Stimulated activated naive B cell treated with anti-CD40 and anti-IgM and Interleukin-4, amounts not matched to agents 10 μg/mL and 1 μg/mL and 100 μg/mL, for 72 hours (primary cell): ENCODE measurements at places on chromosomes 5 and 9.

DNA sequence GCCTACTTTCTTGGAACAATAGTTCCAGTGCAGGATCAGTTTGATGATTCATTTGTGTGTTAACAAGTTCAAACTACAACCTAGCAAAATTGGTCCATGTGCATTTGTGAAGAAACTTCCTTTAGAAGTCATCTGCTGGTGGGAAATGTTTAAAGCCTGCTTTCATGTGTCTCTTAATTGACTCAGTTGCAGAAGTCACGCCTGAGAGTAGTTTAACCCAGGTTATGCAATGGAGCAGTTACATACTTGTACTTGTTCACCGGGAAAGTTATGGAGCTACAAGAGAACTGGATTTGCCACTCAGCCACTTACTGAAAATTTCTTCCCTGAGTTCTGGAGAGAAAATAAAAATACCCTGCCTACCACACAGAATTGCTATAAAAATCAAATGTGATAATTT lies 1397.8 kb downstream of the PTPRD start:
- DNase-seq = no peak
- no peak overlapping the region for H3K27ac ChIP-seq
- no peaks in the 10 kb centered on the region for H3K4me1 ChIP-seq
- H3K27me3 ChIP-seq = no peaks in the 10 kb centered on the region
- no peaks in the 10 kb centered on the region for H3K36me3 ChIP-seq

GRCh38 chr9:112295174-112295573 lies 38.2 kb downstream of the PTBP3 start:
- H3K27ac ChIP-seq = no peak overlapping the region
- peaks cover 33% of the 10 kb centered on the region for H3K4me1 ChIP-seq
- no peak for DNase-seq
- peaks cover 50% of the 10 kb centered on the region for H3K36me3 ChIP-seq
- no peaks in the 10 kb centered on the region for H3K27me3 ChIP-seq

DNA sequence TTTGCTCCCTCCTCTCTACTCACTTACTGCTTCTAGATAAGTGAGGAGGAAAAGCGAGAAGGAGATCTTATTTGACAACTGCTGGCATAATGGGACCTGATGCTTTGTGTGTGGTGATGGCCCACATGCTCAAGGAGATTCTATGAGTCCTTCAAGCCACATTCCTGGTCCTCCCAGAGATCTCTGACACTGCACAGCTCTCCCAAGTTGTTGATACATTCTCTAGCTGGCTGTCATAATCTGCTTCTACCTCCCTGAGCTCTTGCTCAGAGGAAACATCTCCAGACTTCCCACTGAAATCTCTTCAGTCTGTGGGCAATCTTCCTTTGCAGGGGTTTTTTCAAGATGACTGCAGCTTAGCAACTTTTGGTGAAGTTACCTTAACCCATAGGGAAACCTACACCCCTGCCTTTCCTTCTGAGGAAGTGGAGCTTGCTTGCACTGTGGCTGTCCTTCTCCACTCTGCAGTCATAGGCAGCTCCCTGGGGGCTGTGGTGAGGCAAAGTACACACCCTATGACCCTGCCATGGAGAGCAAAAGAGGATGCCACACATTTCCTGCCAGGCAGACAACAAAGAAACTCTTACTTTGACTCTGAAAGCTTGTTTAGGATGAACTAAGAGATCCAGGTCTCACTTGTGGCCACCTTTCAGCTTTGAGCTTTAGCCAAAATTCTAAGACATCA lies 163.8 kb downstream of the TMEM38B start:
- peaks cover 4% of the 10 kb centered on the region for H3K36me3 ChIP-seq
- H3K4me3 ChIP-seq = no peak overlapping the region
- H3K27me3 ChIP-seq = no peaks in the 10 kb centered on the region
- H3K4me1 ChIP-seq = peaks cover 21% of the 10 kb centered on the region
- H3K27ac ChIP-seq = no peak overlapping the region

DNA sequence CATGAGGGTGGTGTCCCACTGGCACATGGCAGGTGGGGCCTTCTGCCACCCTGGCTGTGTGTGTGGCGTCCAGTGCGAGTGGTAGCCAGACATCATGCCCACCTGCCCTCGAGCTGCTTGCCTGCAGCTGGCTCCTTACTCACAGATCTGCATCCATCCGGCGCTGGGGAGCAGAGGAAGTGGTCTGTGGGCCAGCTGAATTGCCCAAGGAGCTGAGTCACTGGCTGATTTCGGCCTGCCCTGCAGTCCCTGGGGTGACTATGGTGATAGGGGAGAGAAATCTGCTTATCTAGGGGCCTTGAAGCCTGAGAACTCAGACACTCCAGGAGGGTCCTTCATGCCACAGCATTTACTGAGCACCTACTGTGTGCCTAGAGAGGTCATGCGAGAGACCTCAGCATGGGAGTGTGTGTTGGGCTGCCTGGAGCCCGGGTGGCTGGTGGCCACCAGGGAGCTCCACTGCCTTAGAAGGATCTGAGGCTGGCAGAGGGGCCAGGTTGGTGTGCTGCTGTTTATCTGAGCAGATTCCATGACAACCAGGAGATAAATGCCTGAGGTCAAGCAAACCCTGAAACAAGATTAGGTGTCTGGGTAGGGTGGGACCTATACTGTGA lies 57.1 kb downstream of the SLC22A5 start:
- peaks cover 13% of the 10 kb centered on the region for H3K36me3 ChIP-seq
- no peaks in the 10 kb centered on the region for H3K27me3 ChIP-seq
- H3K4me1 ChIP-seq = peaks cover 100% of the 10 kb centered on the region
- peak overlapping the region; percentile 48 for H3K4me3 ChIP-seq

GRCh38 chr9:70589571-70590314 lies 175.3 kb upstream of the KLF9 start:
- H3K4me3 ChIP-seq = no peak overlapping the region

DNA sequence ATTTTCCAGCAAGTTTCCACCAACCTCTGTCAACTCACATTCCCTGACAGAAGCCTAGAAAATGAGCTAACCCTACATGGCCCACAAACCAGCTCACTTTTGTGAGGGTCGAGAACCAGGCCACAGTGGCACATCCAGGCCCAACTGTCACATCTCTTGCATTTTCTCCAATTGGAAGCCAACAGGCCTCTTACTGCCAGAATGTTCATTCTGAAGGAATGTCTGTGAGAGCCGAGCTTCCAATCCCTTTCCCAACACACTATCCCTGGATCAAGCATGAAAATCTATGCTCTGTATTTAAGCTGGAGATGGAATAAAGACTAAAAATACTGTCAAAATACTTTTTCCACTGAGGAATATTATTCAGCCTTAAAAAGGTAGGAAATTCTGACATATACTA lies 20.0 kb downstream of the MARCHF3 start:
- H3K27me3 ChIP-seq = no peaks in the 10 kb centered on the region
- no peak overlapping the region for H3K4me3 ChIP-seq
- H3K27ac ChIP-seq = peak overlapping the region; percentile 62
- peaks cover 58% of the 10 kb centered on the region for H3K4me1 ChIP-seq
- H3K36me3 ChIP-seq = peaks cover 8% of the 10 kb centered on the region

GRCh38 chr9:6054280-6055099 lies 39.1 kb upstream of the RANBP6 start:
- no peak overlapping the region for H3K27ac ChIP-seq
- no peaks in the 10 kb centered on the region for H3K27me3 ChIP-seq
- no peaks in the 10 kb centered on the region for H3K36me3 ChIP-seq
- H3K4me1 ChIP-seq = peaks cover 18% of the 10 kb centered on the region

DNA sequence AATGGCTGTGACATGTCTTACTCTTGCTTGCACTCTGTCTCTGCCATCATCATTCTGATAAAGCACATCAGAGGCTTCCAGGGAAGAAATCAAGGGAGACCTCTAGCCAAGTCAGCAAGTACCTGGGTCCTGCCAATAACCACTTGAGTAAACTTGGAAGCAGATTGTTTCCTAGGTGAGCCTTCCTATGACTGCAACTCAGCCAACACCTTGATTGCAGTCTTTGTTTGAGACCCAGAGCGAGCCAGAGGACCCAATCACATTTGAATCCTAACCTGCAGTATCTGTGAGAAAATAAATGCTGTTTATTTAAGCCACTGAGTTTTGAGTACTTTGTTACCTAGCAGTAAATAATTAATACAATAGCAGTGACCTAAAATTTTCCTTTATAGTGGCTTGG lies 356.8 kb upstream of the CHD1 start:
- no peak for DNase-seq
- H3K4me3 ChIP-seq = no peak overlapping the region
- H3K27ac ChIP-seq = no peak overlapping the region
- H3K36me3 ChIP-seq = no peaks in the 10 kb centered on the region

- H3K4me3 ChIP-seq = no peak overlapping the region
- DNase-seq = no peak
- H3K27me3 ChIP-seq = peaks cover 5% of the 10 kb centered on the region
- peaks cover 60% of the 10 kb centered on the region for H3K4me1 ChIP-seq
- H3K27ac ChIP-seq = no peak overlapping the region
Measured at GRCh38 chr5:421287-421880, 21.6 kb upstream of the EXOC3 start.

DNA sequence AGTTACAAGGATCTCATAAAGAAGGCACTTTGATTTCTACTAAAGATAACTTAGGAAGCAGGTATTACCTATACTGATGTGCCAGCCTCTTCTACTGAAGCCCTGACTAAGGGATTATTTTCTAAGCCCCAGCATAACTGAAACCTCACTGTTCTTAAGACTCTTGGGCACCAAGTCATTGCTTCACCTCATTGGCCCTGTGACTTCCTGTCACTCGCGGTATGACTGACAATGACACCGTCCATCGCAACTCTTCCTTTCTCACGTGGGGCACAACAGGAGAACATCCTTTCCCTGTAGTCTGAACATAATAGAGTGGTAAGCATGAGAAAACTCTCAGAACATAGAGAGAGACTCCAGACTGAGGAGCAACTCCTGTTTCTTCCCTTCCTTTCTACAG lies 6.4 kb downstream of the OR2V2 start:
- no peak for DNase-seq
- peaks cover 48% of the 10 kb centered on the region for H3K27me3 ChIP-seq
- H3K27ac ChIP-seq = no peak overlapping the region

- H3K4me3 ChIP-seq = no peak overlapping the region
- H3K27me3 ChIP-seq = no peaks in the 10 kb centered on the region
- DNase-seq = no peak
- H3K4me1 ChIP-seq = no peaks in the 10 kb centered on the region
Measured at GRCh38 chr5:126471875-126472537, 48.8 kb downstream of the GRAMD2B start.

- no peak overlapping the region for H3K4me3 ChIP-seq
- H3K27me3 ChIP-seq = peaks cover 11% of the 10 kb centered on the region
- H3K36me3 ChIP-seq = peaks cover 2% of the 10 kb centered on the region
Measured at GRCh38 chr9:114921171-114921570, 9.2 kb downstream of the TNFSF8 start.

DNA sequence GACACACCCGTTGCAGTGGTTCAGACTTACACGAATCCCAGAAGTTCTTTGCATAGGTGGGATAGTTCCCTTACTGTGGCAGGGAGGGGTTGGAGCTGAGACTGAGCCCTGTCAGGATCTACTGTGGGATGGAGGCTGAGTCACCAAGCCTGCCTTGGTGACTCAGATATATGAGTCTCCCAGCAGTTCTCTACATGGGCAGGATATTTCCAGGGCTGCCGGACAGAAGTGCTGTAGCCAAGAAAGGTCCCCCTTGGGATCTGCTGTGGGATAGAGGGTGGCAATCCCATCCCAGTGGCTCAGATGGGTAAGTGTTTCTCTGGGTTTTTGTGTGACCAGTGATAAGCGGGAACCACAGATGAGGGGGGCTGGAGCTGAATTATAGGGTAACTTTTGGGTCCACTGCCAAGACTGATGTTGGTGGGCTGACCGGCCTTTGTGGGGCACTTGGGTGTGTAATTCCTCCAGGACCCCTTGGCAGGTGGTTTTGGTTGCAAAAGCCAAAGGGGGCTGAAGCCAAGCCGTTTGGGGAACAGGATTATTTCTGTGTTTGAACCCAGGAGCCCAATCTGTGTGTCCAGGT lies 18.7 kb downstream of the XRCC4 start:
- H3K27me3 ChIP-seq = no peaks in the 10 kb centered on the region
- DNase-seq = no peak
- no peak overlapping the region for H3K4me3 ChIP-seq
- H3K36me3 ChIP-seq = peaks cover 19% of the 10 kb centered on the region

- peaks cover 69% of the 10 kb centered on the region for H3K36me3 ChIP-seq
- no peaks in the 10 kb centered on the region for H3K27me3 ChIP-seq
- H3K4me1 ChIP-seq = peaks cover 41% of the 10 kb centered on the region
- no peak for DNase-seq
- H3K27ac ChIP-seq = no peak overlapping the region
Measured at GRCh38 chr9:79617395-79617794, 45.6 kb downstream of the TLE4 start.

GRCh38 chr9:78213712-78214111 lies 22.2 kb upstream of the CEP78 start:
- peaks cover 22% of the 10 kb centered on the region for H3K4me1 ChIP-seq
- no peak for DNase-seq
- H3K36me3 ChIP-seq = no peaks in the 10 kb centered on the region
- H3K27ac ChIP-seq = no peak overlapping the region

DNA sequence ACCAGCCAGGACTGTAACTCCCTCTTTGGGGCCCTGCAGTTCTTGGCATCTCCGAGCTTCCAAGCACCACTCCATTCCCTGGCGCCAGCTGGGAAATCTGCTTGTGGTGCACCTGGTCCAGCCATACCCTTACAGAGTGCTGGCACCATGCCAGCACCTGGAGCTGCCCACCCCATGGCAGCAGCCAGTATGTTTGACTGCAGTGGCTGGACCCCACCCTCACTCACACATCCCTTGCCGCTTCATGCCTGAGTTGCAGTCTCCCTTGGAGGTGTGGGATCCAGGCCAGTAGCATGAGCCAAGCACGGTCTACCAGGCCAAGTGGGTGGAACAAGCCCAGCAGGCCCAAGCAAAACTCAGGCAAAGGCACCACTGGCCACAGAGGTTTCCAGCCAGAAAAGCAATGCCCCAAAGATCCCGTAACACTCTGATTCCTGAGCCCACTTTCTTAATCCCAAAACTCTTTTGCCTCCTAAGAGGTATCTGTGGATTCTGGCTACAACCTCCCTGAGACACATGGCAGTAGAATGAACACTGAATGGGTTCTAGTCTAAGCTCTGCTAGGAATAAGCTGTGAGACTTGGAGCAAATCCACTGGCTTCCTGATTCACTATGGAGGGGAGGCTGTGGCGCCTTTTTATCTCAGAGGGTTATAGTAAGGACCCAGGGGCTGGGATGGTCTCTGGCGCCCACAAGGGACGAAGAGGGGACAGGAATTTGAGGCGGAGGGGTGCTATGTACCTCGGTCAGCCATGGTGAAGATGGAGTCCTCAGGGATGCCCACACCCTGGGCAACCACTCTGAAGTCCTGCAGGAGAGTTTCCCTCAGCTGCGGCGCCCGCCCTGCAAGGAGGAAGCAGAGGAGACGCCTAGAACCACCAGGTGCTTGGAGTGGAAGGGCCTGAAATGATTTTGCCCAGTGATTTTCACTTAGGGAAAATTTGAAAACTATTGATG lies 5.6 kb downstream of the AMBP start:
- H3K4me3 ChIP-seq = no peak overlapping the region
- H3K4me1 ChIP-seq = no peaks in the 10 kb centered on the region
- DNase-seq = no peak
- H3K27ac ChIP-seq = no peak overlapping the region
- peaks cover 22% of the 10 kb centered on the region for H3K27me3 ChIP-seq

- H3K36me3 ChIP-seq = no peaks in the 10 kb centered on the region
- H3K4me3 ChIP-seq = no peak overlapping the region
- no peaks in the 10 kb centered on the region for H3K4me1 ChIP-seq
- DNase-seq = no peak
- H3K27ac ChIP-seq = no peak overlapping the region
Measured at GRCh38 chr5:30401479-30402058, 791.9 kb upstream of the CDH6 start.
